ENCODE measurements at places on chromosomes 4 and X. TPM values are rescaled to one million over a fixed set of nuclear protein-coding genes. Genes with fewer than 3 reads are reported as not detected.

The MTMR8 gene
- 0.53 TPM for total RNA-seq

The SYTL5 gene
- 0.34 TPM for total RNA-seq

The COL25A1 gene
- not detected for total RNA-seq

The SH2D1A gene
- not detected for total RNA-seq

The L1CAM gene
- total RNA-seq = 18.2 TPM

The MOB1B gene
- total RNA-seq = 6.5 TPM

The MAGEB1 gene
- not detected for total RNA-seq

The SLC4A4 gene
- total RNA-seq = 1.8 TPM

The ANXA10 gene
- 2.7 TPM for total RNA-seq

The CXorf49 gene
- total RNA-seq = not detected
